ENCODE measurements at places on chromosomes 1 and 21.

GRCh38 chr1:62688687-62689085 lies 500 bp upstream of the DOCK7 start:
- DNase-seq, result no peak

- DNase-seq, result no peak
Measured at GRCh38 chr1:3978990-3979325, 78.9 kb upstream of the C1orf174 start.

DNA sequence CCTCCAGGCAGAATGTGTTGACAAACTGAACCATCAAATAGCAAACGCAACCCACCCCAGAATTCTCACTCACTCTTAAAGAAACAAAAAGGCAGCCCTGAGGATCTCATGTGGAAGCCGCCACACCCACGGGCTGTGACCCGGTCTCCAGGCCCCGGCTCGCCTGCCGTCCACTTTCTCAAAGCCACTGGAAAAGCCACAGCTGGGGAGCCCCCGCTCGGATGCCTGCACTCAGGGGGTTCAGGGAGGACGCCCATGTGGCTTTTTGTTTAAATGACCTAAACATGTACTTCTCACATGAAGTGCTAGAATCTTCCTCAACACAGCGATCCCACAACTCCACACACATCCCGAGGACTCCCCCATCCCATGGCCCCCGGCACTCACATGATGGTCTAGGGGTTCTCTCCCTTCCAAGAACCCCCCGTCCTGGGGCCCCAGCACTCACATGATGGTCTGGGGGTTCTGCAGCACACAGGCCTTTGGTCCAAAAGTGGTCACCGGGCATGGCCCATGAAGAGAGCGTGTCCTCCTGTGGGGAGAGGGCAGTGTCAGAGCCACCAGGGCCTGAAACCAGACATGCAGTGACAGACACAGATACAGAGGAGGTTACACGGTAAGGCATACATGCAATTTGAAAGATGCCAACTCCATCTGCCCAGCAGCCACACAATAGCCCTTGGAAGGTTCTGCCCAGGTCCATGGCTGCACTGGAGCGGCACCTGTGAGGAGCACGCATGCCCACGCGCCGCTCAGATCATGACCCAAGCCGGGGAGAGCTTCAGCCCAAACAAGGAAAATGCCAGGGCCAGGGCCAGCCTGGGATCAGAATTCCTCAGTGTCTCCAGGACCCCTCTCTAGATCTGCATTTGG lies 16.5 kb downstream of the NADK start:
- no peak for DNase-seq

GRCh38 chr1:2314273-2314802 lies 77.0 kb downstream of the MORN1 start:
- no peak for DNase-seq

DNA sequence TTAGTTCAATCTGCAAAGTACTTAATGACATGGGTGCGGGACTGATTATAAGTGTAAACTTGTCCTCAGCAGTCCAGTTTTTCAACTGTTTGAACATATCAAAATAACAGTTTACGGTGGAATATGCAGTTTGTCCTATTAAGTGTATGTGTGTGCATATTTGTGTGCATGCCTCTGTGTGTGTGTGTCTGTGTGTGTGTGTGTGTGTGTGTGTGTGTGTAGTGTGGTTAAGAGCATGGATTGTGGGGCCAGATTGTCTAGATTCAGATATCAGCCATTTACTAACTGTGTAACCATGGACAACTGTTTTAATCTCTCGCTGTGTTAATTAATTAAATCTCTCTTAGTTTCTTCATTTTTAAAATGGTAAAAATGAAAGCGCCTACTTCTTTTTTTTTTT lies 39.0 kb downstream of the NEXN start:
- DNase-seq, result no peak

DNA sequence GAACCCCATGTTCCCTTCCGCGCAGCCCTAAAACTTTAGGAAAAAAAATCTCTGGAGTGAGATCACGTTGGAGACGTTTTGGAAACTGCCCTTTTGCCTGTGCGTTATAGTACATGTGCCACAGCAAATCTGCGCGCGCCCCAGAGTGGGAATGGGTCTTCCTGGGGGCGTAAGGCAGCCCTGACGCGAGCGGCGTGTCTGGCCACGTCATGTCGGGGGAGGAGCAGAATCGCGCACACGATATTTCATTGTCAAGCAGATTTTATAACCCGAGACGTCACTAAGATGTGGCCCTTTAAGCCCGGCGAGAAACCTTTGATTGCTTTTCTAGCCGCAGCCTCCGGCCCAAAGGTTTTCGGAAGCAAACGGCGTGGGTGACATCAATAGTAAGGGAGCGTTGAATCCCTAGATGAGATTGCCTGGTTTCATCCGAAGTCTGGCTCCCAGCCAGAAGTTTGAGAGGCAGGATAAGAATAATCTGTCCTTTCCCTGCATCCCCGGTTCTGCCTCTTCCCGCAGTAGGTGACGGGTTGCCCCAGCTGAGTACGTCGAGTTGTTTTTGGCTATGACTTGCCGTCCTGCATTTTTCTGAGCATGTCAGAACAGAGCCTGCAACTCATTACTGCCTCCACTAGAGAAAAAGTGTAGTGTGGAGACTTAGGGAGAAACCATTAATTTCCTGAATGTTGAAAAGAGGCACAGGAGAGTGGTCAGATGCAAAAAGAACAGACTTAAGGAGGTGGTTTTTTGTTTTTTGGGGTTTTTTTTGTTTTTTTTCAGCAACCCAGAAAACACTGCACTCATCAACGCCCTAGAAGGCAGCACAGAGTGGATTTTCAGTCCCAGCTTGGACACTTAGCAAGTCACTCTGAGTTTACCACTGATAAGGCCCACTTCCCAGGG lies 817 bp upstream of the PMVK start:
- peak; percentile 75 for DNase-seq

GRCh38 chr21:42047821-42048613 lies 23.1 kb upstream of the UMODL1 start:
- no peak for DNase-seq

- no peak for DNase-seq
Measured at GRCh38 chr1:3019516-3020051, 1.7 kb upstream of the ACTRT2 start.

- no peak for DNase-seq
Measured at GRCh38 chr1:156586323-156586722, 5.3 kb upstream of the NAXE start.

GRCh38 chr1:108129999-108130398 lies 70.1 kb downstream of the SLC25A24 start:
- no peak for DNase-seq

DNA sequence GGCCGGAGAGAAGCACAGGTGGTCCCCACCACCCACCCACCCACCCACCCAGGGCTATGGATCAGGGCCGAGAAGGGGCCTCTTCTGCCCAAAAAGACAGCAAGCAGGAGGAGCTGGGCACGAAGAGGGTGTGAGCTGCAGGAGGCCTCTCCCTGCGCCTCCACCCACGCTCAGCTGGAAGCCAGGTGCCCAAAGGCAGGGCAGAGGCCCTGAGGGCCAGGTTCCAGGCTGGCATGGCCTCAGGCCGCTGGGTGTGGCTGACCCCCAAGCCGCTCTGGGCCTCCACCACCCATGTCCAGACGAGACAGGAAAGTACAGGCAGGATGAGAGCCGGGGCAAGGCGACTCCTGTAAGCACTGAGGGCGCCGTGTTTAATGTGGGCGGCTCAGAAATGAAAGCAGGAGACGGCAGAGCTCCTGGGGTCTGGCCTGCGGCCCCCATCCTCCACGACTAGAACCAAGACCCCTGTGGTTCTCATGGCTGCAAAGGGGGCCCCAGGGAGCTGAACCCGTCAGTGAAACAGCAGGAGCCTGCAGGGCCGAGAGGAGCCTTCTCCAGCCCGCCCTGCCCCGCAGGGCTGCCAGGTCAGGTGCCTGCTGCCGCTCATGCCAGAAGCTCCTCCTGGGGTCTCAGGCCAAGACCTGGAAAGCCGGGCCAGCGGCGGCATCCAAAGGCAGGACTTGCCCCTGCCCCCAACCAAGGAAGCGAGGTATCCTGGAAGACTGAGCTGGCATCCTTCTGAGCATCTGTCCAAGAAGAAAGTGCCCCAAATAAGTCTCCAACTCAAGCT lies 56.0 kb downstream of the MEGF6 start:
- DNase-seq, result no peak

DNA sequence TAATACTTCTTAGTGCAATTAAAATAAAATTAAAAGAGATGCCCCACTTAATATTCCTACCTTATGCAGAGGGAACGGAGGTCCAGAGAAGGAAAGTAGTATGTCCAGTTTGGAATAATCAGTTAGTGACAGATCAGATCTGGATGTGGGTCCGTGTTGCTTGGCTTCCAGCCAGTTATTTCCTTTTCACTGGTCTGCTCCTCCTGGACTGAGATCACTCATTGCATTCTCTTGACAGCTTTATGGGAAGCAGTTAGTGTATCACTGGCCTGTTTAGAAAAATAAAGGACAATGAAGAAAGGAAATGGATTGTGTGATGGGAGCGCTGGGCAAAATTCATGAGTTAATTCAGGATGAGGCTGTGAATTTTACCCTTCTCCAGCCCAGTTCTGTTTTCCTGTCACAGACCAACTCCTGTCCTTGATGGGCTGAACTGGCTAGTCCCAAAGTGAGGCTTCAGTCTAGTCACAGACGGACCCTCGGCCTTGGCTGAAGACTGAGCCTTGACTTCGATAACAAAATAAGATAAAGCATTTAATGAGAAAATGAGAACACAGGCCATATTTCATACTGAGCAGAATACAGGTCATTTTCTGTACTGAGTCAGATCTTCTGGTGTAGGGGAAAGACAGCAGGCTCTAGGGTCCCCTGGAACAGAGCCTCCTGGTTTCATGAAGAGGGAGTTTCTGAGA lies 85.2 kb upstream of the TRABD2B start:
- no peak for DNase-seq

- DNase-seq, result no peak
Measured at GRCh38 chr1:17145648-17146047, 26.4 kb upstream of the PADI2 start.

DNA sequence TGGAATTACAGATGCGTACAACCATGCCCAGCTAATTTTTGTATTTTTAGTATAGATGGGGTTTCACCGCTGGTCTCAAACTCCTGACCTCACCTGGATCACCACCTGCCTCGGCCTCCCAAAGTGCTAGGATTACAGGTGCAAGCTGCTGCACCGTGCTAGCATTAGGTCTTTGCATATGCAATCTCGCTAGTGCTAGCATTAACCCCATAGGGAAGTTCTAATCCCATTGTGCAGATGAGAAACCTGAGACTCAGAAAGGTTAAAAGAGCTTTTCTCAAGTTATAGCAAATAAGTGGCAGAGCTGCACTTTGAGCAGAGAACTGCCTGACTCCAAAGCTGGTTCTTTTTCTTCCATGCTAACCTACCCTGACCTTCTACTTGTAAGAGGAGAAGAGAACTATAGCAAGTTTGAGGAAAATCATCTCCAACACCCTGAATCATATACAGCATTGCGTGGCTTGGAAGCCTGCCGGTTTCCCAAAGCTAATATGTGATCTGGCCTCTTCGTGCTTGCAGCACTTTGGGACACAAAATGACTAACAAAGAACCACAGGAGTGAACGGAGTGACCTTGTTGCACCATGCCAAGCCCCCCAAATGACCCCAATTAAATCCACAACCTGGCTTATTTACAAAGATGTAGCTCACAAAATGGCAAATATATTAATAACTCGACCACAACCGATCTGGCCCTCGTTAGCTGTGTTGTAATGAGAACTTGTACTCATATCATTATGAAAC lies 185.1 kb downstream of the TM2D1 start:
- no peak for DNase-seq

DNA sequence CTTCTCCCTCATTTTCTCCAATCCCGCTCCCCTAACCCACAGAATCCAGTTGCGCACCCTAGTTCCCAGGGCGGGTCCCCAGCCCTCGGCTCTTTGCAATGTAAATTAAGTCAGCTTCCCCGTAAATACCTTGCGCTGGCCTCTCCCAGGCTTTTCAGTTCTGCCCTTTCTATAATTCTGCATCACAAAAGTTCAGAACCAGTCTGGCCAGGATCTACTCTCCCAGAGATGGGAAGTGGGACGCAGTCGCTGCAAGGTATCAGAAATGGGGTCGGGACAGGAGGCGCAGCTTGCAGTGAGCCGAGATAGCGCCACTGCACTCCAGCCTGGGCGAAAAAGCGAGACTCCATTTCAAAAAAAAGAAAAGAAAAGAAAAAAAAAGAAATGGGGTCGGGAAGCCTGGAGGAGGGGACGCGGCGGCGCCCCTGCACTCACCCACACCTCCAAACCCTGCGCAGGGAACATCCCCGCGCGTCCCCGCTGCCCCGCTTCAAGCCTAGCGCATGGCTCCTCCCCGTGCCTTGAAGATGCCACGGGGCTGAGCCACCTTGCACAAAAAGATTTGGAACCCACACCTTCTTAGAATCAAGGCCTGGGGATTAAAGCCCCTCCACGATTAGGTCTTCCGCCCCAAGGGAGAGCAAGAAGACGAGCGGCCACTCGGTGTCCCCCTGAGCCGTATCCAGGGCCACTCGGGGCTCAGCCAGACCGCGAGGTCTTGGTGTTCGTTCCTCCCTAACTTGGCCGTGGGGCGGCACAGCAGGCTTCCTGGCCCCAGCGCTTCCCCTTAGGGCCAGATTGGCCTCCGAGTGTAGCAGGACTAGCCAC lies 27.2 kb upstream of the ITLN2 start:
- DNase-seq, result no peak

- no peak for DNase-seq
Measured at GRCh38 chr1:224582041-224582440, 34.1 kb upstream of the CNIH3 start.

- no peak for DNase-seq
Measured at GRCh38 chr1:68206848-68207689, 25.3 kb downstream of the WLS start.

DNA sequence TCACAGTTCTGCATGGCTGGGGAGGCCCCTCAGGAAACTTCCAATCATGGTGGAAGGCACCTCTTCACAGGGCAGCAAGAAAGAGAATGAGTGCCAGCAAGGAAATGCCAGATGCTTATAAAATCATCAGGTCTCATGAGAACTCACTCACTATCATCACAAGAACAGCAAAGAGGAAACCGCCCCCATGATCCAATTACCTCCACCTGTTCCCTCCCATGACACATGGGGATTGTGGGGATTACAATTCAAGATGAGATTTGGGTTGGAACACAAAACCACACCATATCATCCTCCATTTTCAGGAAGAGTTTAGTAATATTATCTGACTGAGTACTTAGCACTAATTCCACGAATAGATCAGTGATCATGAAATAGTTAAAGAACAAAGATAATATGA lies 244.2 kb downstream of the LMO4 start:
- no peak for DNase-seq
